ENCODE measurements at places on chromosomes 11 and 22. TPM values are rescaled to one million over a fixed set of nuclear protein-coding genes. Genes with fewer than 3 reads are reported as not detected.

The ANO1 gene
- 29.5 TPM for total RNA-seq

The STK33 gene
- not detected for total RNA-seq

The ASCC2 gene
- total RNA-seq, result 29.3 TPM

The RBFOX2 gene
- 81.8 TPM for total RNA-seq

The GGTLC2 gene
- total RNA-seq, result not detected

The MRE11 gene
- total RNA-seq, result 27.4 TPM

The RRAS2 gene
- 26.5 TPM for total RNA-seq

The PLAAT5 gene
- total RNA-seq, result not detected

The CRACR2B gene
- total RNA-seq, result 0.04 TPM

The CCDC73 gene
- total RNA-seq, result not detected

The POGLUT3 gene
- total RNA-seq, result 22.0 TPM

The SPTBN2 gene
- 143 TPM for total RNA-seq

The POU2AF1 gene
- total RNA-seq, result not detected

The GRAP2 gene
- 1.7 TPM for total RNA-seq

The CCDC87 gene
- total RNA-seq, result 0.11 TPM

The TCN1 gene
- total RNA-seq, result 2.2 TPM

The CCDC86 gene
- 40.3 TPM for total RNA-seq

The DUSP8 gene
- total RNA-seq, result 0.15 TPM

The OR10D3 gene
- total RNA-seq, result 1.6 TPM

The ZP1 gene
- total RNA-seq, result 1.3 TPM

The APOA5 gene
- not detected for total RNA-seq

The CCDC116 gene
- not detected for total RNA-seq

The TBX10 gene
- total RNA-seq, result not detected

The RNF214 gene
- 10.9 TPM for total RNA-seq

The CLTCL1 gene
- total RNA-seq, result 8.5 TPM

The SLCO2B1 gene
- not detected for total RNA-seq

The C11orf97 gene
- total RNA-seq, result not detected

The VWCE gene
- 0.94 TPM for total RNA-seq

The ARHGAP20 gene
- total RNA-seq, result 0.11 TPM

The APOL3 gene
- total RNA-seq, result 1.5 TPM

The NCR3LG1 gene
- 7.9 TPM for total RNA-seq

The OR52H1 gene
- not detected for total RNA-seq

The MS4A6A gene
- total RNA-seq, result not detected

The SPDYC gene
- not detected for total RNA-seq

The ACTN3 gene
- total RNA-seq, result not detected

The CHRM4 gene
- total RNA-seq, result 1.2 TPM

The ZFTA gene
- total RNA-seq, result 21.4 TPM

The KRTAP5-9 gene
- total RNA-seq, result not detected

The TMEM258 gene
- total RNA-seq, result 99.8 TPM

The TUBA8 gene
- total RNA-seq, result 0.72 TPM

The SLC2A11 gene
- total RNA-seq, result 12.9 TPM

The PRRG4 gene
- total RNA-seq, result 0.37 TPM

The CDKN1C gene
- total RNA-seq, result 22.2 TPM

The KDM4D gene
- 1.6 TPM for total RNA-seq

The OR4C45 gene
- not detected for total RNA-seq

The NXPE2 gene
- total RNA-seq, result not detected

The KDM4E gene
- total RNA-seq, result not detected

The ZNF280A gene
- not detected for total RNA-seq

The RTL10 gene
- total RNA-seq, result 6.6 TPM

The SLC5A1 gene
- total RNA-seq, result not detected

The C11orf91 gene
- total RNA-seq, result 0.19 TPM

The SERHL2 gene
- 0.98 TPM for total RNA-seq

The CNIH2 gene
- 8.3 TPM for total RNA-seq

The KBTBD4 gene
- total RNA-seq, result 25.5 TPM

The DCHS1 gene
- total RNA-seq, result 1.1 TPM

The LRRC56 gene
- total RNA-seq, result 2.8 TPM

The PTPN5 gene
- total RNA-seq, result not detected

The OR51E1 gene
- not detected for total RNA-seq

The EXPH5 gene
- 0.13 TPM for total RNA-seq

Data from A375 (cell line).